ENCODE measurements at places on chromosomes 2 and 18.
A peak's percentile ranks its signal among the peaks of the same experiment; 100 is the strongest.

- DNase-seq = no peak
Measured at GRCh38 chr2:20555954-20556353, 94.9 kb downstream of the HS1BP3 start.

DNA sequence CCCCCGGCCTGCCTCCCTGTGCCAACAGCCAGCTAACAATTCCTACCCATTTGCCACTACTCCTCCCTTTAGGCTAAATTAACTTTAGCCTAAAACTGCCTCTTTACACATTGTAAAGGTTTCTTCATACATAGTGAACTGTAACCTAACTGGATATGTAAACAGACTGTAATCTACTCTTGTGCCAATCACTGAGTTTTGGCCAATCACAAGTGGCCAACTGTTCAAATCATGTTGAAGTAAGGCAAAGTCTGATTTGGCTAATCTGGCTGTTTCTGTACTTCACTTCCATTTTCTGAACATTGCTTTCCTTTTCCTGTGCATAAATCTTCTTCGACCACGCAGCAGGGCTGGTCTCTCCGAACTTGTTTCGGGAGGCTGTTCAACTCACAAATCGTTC, 103.6 kb upstream of the LYPD6 start:
- DNase-seq = no peak

- no peak for DNase-seq
Measured at GRCh38 chr2:102975996-102976975, 214.5 kb downstream of the TMEM182 start.

GRCh38 chr2:67674668-67675067, 277.5 kb downstream of the ETAA1 start:
- no peak for DNase-seq

GRCh38 chr2:122237450-122237849, 482.0 kb downstream of the TSN start:
- DNase-seq = no peak

- no peak for DNase-seq
Measured at GRCh38 chr18:4836141-4836540, 360.9 kb downstream of the AKAIN1 start.

GRCh38 chr18:79374408-79375171, 21.1 kb upstream of the NFATC1 start:
- DNase-seq = no peak

GRCh38 chr2:6972067-6972710, 55.0 kb downstream of the RNF144A start:
- DNase-seq = no peak

DNA sequence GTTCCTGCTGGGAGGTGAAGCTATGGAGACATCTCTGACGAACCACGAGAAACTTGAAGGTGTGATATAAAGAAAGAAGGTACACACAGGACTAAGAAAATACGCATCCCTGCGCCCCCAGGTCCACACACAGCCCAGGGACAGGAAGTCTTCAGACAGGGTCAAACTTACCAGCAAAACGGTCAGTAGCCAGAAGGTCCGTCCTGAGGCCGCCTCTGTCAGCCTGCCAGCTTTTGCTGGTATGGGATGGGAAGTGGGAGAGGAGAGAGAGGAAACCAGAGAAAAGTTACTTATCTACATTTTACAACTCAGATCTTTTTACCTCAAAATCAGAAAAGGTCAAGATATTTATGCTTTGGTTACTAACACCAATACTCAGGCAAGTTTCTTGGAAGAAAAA, 47.2 kb downstream of the HDLBP start:
- DNase-seq = no peak

DNA sequence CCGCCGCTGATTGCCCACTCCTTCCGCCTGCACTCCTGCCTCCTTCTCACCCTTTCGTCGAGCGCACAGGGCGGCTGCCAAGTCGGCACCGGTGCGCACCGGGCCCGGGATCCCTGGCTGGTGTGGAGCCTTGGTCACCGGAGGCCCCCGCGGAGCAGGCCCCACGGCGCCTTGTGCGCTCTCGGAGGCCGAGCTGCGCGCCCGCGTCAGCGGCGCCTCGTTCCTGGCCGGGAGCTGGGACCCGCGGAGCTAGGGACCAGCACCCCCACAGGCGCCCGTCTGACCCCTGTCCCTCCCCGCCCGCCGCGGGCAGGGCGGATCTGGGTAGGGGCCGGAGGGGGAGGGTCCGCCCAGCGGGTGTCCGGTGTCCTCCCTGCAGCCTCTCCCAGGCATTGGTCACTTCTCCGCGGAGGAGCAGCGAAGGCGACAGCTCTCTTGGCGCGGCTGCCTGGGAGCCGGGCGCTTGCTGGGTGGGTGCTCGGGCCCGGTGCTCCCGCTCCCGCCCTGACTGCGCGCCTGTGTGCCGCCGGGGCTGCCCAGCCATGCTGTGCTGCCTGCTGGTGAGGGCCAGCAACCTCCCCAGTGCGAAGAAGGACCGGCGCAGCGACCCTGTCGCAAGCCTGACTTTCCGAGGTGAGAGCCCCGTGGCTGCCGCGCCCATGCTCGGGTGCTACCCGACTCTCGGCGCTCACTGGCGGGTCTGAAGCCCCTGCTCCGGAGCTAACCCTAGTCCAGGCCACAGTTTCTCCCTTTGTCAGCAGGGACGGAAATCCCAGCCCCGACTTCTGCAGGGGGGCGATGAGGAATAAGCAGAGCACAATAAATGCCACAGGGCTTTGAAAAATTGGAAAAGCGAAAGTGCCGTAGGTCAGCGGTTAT, 13.2 kb downstream of the DYSF start:
- DNase-seq = no peak

DNA sequence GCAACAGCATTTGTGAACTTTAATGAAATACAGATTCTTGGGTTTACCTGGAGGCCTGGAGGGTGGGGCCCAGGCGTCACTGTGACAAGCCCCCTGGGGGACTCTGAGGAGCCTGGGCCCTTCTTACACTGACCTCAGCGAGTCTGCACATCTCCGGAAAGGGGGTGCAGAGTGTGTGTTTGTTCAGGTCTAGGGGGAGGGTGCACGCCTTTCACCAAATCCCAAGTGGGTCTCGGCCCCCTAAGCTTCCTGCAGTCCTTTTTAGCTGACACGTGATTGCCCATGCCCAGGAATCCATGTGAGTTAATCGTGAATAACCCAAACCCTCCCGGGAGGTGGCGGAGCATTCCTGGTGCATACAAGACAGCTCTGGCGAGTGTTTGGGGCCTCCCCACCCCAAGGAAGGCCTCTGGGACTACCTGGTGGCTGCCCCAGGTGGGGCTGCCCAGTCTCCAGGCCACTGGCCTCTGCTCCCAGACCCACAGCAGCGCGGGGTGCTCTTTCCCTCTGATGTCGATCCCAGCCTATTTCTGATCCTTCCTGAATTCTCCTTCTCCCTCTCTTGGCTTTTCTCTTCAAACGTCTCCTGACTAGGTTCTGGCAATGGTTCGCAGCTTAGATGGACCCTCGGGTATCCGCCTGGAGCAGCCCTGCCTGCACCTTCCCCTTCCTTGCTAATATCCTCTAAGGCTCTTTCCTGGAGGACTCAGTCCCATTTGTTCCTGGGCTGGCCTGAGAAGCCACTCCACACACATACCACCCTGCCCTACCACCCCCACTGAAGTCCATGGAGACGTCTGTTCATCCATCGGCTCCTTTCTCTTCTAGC, 10.0 kb downstream of the NGEF start:
- DNase-seq = no peak

- no peak for DNase-seq
Measured at GRCh38 chr2:2294183-2294690, 36.8 kb downstream of the MYT1L start.

GRCh38 chr2:24838541-24838940, 45.3 kb downstream of the CENPO start:
- DNase-seq = no peak

DNA sequence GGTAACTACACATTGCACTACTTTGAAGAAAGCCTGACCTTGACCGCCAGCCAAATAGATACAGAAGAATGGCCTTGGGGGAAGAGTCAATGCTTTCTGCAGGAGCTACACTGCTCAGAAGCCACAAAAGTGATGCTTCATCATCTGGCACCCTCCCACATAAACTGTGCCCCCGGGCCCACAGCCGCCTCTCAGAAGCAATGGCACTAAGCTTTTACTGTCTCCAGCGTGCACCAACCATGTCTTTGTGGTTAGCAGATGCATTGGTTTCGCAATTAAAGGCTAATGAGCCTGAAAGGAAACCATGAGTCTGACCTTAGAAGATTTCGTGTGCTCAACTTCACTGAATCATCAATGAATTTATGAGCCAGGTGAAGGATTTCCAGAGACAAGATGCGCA, 209.4 kb upstream of the TRIB2 start:
- peak; percentile 19 for DNase-seq

DNA sequence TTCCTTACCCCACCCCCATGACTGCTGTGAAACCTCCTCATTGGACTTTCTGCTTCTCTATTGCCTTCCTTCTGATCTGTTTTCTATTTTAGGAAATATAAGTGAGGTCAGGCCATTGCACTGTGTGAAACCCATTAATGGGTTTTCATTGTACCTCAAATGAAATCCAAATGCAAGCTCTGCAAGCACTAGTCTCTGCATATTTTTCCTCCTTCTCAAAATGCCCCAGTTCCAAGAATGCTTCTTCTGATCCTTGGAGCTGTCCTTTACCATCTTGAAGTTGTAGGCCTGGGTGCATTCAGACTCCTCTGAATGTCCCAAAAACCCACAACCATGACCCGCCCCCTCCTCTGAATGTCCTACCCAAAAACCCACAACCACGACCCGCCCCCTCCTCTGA, 8.2 kb downstream of the IL1A start:
- DNase-seq = no peak

DNA sequence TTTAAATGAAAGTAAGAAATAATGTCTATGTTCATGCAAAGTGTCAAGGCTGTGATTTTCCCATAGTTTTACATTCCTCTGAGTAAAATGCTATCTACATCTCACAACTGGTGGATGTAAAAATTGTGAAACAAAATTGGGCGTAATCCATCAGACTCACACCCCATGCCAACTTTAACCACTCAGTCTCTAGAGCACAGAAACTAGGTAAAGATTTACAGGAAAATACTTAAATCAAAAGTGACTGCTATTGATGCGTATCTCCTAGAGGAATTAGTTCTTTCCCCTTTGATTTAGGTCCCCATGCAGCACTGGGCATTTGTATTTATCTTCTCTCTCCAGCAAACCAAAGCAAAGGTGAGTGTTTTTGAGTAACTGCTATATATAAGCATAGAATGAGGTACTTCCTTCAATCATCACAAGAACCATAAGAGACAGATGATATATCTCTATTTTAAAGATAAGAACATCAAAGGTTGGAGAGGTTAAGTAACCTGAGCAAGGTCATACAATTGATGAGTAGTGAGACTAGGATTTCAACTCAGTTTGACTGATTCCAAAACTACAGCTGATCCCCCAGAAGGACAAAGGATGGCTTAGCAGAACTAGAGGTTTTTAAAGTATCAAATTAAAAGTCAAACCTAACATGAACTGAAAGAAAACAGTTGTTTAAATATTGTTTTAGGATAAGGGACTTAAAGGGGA, 594.0 kb upstream of the ACVR2A start:
- no peak for DNase-seq

GRCh38 chr2:173982918-173983317, 17.7 kb upstream of the SP3 start:
- no peak for DNase-seq

GRCh38 chr2:42590176-42590575, 21.7 kb downstream of the MTA3 start:
- no peak for DNase-seq

DNA sequence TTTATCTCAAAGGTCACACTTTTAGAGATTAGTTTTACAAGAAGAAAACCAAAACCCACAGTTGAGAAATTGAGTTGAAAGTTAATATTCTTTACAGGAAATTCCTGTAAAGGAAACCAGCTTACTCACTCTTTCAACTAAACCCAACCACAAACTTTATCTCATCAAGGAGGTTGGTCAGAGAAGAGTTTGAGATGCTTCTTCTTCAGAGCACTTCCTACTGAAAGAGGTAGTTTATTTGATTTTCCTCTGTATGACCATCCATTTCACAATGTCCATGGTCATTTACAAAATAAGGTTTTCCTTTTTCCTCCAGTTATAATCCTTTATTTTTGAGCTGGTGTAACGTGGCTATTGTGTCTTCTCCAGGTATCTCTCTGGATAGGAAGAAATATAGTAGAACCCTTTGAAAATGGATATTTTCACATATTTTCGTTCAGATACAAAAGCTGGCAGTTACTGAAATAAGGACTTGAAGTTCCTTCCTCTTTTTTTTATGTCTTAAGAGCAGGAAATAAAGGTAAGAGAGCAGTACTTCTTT, 4.5 kb upstream of the IL18RAP start:
- DNase-seq = no peak

DNA sequence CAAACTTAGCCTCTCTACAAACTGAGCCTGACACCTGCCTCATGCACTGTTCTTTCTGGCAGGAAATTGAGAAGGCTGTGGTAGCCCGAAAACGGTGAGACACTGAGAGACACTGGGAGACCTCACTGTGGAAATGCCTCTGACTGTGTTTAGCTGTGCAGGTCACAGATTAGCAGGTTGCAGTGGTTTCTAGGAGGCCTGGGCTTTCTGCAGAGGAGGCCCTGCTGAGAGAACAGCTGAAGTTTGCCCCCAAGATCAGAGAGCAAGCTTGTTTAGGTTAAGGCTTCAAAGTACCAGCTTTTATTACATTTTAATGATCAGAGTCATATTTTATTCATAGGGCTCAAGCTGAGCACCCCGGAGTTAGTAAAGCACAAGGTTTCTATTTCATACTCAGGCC, 68.7 kb upstream of the LYPD6 start:
- DNase-seq = no peak

DNA sequence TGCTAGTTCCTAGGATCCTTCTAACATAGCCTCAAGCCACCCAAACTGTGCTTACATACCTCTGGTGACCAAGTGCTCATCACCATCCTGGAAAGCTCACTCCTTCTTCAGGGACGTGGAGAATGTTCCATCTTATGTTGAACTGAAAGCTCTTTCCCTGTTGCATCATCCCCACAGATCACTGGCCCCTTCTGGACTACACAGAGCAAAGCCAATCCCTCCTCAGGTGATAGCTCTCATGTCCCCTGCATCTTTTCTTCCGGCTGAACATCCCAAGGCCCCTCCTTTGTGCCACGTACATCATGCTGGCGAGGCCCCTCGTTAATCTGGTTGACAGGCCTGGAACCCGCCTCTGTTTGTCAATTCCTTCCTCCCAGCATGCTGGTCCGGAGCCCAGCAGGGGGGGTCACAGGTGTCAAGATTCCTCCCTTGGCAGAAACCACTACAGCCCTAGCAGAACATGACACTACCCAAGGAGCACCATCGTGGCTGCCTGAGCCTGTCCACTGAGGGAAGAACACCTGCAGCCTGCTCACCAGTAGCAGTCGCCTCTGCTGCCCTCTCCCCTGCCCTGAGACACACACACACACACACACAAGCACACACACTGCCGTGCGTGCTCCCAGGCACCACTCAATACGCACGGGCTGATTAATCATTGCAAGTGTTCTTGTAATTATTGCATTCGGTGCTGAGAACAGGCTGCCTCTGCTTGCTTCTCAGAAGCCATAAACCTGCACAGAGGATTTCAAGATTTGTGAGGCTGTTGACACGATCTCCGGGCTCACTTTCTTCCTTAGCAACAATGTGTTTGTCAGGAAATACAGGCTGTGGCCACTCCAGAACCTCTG, 6.3 kb upstream of the KCNK3 start:
- DNase-seq = no peak
